ENCODE measurements at places on chromosomes 5 and 9.

DNA sequence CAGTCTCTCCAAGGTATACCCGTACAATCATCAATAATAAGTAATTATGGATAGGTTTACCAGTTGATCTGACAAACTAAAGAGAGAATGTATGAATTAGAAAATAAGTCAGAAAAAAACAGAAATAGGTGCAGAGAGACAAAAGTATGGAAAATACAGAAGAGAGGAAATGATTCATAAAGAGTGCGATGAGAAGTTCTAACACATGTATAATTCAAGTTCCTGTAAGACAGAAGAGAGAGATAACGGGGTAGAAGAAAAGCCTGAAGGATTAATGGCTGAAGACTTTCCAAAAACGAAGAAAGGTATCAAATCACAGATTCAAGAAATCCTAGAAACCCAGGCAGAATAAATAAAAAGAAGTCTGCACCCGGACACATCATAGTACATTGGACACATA, 16.2 kb upstream of the SMU1 start:
- DNase-seq, result no peak

DNA sequence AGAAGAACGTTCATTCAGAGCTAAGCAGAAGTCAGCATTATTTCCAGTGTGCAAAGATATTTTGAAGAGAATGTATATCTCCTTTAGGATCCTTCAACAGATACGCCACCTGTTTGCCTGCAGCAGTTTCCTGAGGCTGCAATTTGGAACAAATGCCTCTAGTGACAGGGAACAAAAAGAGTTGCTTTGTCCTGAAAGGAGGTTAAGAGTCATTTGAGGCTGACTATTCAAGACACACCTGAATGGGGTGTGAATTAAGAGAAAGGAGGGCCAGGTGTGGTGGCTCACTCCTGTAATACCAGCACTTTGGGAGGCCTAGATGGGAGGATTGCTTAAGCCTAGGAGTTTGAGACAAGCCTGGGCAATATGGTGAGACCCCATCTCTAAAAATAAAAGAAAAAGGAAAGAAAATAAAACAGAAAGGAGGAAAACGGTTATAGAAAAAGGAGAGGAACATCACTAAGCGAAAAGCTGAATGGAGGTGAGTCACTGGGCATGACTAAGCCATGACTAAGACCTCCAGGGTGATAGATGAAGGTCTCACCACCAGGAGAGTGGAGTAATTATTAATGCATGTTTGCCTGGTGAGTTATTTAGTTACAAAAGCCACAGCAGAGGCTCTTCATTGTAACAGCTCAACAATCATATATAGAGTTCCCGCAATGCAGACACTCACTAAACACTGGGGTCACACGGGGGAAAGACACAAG, 255.2 kb upstream of the TNC start:
- no peak for DNase-seq

DNA sequence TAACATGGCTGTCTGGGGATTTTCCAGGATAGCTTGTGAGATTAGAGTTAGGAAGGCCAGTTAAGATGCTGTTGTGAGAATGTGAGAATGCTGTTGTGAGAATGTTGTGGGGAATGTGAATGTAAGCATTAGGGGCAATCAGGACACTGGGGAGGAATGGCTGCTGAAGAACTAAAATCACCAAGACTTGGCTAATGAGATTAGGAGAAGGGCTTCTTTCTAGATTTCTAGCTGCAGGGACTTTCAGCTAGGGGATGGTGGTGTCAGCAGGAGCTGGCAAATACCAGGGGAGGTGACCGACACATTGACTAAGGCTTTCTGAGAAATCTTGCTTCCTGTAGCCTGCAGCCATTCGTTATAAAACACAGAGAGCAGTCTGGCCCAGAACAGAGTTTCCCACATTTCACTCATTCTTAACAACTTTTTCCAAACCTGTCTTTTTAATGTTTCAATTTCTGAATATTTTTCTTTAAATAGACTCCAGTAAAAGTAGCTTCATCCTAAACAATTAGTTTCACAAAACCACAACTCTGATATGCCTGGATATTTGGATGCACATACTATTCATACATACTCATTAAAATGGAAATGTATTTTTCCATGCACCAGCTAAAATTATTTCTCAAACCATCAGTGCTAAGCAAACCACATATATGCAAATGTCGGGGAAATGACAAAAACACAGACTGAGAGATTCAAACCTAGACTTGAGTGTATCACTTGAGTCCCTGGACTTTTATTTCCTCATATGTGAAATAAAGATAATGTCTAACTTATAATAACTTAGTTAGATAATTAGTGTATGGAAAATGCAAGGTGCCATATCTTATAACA, 89.3 kb upstream of the TNC start:
- no peak for DNase-seq

DNA sequence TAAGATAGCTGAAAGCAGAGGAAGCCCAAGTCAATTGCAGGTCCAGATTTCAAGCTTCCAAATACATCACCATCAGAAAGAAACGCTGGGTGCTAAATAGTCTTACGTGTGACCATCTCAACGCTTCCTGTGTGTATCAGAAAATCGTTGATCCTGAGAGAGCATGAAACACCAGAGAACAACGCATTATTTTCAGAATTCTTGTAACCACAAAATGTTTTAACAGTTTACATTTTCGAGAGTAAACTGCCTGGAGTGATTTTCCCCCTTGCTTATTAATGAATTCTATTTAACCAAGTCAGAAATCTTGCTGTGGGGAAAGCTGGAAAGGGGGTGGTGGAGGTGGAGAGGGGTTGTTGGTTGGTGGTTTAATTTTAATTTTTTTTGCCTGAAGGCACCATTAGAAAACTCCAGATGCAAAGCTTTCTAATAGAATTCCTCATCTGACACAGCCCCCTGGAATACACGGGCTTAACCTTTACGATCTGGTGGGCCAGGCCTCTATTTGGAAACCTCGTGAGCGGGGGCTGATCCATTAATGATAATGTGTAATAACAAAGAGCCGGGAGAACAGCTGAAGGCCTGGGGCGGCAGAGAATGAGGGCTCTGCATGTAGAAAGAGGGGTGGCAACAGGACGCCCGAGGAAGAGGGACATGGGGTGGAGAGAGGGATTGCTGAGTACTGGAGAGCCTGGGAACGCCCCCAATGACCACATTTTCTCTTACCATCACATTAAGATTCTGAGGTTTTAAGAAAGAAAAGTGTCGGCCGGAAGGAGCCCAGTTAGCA, 124.5 kb upstream of the NFIB start:
- peak; percentile 76 for DNase-seq
